Left renal cortex interstitium (tissue), 4 donors: ENCODE measurements at places on chromosomes 4 and X. TPM values are rescaled to one million over a fixed set of nuclear protein-coding genes. Genes with fewer than 3 reads are reported as not detected.

DNA sequence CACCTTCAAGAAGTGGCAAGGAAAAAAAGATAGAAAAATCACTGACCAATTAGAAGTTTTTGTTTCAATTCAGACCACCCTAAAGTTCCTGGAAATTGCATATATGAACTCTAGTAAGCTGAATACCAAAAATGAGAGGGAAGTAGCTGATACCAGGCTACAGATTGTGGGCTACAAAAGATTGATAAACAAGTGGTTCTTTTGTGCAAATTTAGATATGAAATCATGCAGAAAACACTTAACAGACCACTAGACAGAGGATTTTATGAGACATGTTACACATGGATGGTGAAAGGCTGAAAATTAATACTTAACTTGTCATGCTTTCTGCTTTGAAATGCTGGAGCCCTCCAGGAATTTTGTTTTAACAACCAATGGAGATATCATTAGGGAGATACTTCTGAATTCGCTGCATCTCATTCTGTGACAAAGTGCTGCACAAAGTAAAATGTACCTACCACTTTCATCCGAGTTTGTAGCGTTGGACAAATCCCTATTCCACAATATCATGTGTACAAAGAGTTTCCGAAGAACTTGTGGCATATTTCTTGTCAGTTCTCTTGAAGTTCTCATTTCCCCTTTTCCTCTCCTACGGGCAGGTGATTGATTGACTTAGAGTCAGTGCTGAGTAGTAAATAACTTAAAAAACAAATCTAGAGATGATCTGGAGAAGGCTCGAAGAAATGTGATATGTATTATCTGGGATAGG, 235.0 kb downstream of the PALLD start:
- DNase-seq, result no peak

DNA sequence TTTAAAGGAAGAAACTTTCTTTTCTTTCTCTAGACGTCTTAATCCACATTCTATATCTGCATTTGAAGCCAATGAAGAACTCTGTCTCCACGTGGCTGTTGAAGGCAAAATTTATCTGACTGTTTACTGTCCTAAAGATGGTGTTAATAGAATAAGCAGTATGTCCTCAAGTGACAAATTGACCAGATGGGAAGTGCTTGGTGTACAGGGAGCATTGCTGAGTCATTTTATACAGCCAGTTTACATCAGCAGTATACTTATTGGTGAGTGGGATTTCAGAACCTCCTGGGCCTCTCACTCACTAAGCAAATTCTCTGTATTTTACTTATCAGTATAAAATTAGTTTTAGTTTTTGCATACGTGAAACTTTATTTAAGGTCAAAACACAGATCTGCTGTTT, 33.7 kb downstream of the ADAD1 start:
- DNase-seq, result no peak

DNA sequence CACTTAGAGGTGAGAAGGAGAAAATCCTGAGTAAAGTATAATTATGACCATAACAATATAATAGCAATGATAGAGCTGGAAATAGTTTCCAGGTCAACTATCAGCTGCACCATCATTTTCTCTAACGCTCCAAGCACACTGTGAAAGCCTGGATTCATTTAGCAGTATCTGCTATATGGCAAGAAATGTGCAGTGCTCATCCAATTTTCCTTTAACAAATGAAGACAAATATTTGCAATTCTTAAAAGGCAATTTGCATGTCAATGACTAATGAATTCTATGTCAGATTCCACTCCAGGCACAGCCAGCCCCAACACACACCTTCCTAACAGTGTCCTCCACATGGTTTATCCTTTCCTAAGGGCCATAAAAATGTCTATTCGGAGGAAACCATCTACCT, 12.7 kb downstream of the PRSS12 start:
- DNase-seq, result no peak

- DNase-seq, result no peak
These were observed 170.3 kb upstream of the PUDP start for GRCh38 chrX:7318241-7318640.

- DNase-seq, result no peak
These were observed 12.6 kb downstream of the CA5B start for GRCh38 chrX:15750611-15751154.

- DNase-seq, result no peak
These were observed 19.6 kb downstream of the FUNDC2 start for GRCh38 chrX:155046129-155046810.

The IL2RG gene
- 1.6 TPM for polyA plus RNA-seq

The SSX2 gene
- polyA plus RNA-seq, result not detected

DNA sequence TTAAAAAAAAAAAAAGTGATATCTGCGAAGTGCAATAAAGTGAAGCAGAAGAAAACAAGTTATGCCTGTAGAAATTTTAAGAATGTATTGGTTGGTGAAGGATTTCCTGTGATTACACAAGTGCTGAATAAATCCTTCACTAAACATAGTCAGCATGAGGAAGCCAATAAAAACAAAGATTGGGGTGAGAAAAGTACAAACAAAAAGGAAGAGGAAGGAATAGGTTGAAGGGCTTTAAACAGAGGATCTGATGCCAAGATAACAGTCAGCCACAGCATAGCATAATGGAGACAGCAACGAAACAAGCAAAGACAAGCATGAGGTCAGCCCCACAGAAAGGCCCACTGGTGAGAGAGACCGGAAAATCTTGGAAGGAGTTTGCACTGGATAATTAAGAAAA, 372.2 kb downstream of the ADAM29 start:
- no peak for DNase-seq

The CPZ gene
- polyA plus RNA-seq, result 21.5 TPM

DNA sequence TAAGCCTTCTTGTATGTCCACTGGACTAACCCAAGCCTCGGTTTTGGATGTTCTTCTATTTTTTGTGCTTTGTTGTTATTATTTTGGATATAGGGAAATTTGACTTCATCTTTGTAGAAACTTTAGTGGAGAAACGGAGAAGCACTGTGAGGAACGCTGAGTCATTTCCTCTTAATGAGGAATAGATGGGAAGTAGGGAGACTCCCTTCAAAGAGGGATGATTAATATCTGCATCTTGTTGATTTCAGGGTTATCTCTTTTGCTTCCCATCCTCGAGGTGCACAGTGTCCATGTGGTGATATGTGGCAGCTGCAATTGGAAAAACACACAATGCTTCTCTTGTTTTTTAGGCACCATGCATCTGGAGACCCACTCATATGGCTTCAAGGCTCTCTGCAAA, 1147.9 kb downstream of the NLGN4X start:
- no peak for DNase-seq

- no peak for DNase-seq
These were observed 24.8 kb upstream of the MAP3K15 start for GRCh38 chrX:19540076-19540475.

The CACNA1F gene
- 0.11 TPM for polyA plus RNA-seq

The AMTN gene
- polyA plus RNA-seq, result not detected

- DNase-seq, result no peak
These were observed 345.9 kb upstream of the NOCT start for GRCh38 chr4:138669479-138670315.

The NELFA gene
- polyA plus RNA-seq, result 41.2 TPM

DNA sequence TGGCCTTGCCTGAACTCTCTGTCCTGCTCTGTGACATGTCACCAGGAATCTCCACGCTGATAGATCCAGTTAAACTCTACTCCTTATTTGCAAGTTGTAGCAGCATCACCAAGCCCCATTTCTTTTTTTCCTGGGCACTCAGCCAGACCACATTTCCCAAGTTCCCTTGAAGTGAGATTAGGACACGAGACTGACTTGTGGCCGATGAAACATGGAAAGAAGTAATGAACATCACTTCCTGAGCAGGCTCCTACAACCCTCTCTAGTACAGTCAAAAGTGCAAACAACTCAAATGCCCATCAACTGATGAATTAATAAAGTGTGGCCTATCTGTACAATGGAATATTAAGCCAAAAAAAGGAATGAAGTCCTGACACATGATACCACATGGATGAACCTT, 74.6 kb downstream of the MAP3K15 start:
- no peak for DNase-seq

The FAM114A1 gene
- polyA plus RNA-seq, result 32.3 TPM

GRCh38 chrX:32141841-32142240, 1069.5 kb downstream of the DMD start:
- DNase-seq, result no peak

DNA sequence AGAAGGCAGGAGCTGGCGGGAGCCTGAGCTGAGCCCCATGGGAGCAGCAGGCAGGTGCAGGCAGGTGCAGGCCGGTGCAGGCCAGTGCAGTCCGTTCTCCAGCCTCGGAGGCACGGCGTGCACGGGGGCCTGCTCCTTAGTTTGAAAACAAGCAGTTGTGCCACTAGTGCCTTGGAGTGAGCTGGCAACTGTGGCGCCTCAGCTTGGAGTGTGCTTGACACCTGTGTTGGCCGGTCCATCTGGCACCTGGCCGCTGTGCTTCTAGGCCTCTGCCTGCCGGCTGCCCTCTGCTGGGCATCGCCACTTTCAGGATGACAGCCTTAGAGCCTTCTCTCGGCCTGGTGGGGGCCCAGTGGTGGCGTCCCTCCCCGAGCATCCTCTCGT, 47.9 kb downstream of the RGS12 start:
- no peak for DNase-seq

DNA sequence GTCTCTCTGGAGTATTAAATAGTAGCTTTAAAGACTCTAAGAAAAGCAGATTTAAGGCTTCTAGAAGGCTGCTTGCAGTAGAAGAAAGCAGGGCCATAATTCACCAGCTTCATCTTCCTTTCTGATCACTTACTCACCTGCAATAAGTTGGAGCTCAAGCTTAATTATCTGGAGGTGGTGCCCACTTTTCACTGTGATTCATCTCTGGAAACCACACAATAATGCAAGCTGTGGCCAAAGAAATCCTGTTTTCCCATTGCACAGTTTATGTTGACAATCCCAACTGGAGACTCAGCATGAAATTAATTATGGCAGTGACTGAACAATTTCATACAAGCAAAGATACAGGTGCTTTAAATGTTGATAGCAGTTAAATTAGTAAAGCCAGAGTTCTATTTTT, 14.7 kb downstream of the CWH43 start:
- no peak for DNase-seq

DNA sequence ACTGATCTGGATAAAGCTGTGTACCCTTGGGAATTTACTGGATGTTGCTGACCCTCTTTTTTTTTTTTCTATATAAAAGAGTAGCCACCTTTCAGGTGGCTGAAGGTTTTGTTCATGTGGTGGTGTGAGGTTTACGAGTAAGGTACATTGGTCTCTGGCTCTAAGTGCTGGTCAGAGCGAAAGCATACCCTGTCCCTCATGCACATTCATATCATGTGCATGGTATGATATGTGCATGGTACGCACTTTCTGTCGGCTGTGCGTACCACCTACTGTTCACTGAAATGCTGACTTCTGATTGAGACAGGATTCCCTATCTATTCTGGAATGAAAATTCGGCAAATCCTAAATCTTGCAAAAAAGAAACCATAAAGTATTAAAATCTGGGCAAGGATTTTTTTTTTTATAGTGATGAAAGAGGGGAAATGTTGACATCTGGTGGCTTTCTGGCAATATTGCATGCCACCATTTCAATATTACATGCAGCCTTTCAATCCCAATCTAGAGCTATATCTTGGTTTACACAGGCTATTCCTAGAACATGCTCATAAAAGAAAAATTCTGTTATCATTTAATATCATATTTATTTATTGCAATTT, 32.8 kb downstream of the FAM149A start:
- no peak for DNase-seq

DNA sequence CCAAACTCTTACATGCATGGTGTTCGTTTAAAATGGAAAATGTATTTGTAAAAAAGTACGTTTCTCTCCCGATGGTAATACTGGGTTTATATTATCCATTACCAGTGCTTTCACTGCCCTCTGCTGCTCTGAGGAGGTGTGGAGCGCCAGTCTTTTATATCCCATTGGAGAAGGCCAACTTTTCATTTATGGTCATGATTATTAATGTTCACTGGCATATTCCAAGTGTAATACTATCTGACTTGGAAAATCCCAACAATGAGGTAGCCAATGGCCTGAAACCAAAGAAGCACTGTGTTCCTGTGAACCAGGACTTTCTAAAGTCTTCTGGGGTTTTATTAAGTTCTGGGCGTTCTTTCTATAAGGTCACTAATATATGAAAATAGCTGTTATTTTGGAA, 80.7 kb downstream of the SYNPO2 start:
- no peak for DNase-seq

DNA sequence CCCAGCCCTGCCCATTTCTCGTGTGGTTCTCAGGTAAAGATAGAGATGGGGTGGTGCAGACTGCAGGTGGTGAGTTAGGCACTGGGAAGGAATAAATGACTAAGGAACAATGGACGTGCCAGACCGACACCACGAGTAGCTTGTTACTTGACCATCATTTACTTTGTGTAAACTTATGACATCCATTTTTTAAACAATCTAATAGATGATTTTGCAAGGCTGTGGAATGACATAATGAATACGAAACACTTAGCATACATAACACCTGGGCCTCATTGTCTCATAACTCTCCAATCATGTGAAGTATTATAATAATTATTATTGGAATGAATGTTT, 137.3 kb upstream of the CPEB2 start:
- no peak for DNase-seq

- no peak for DNase-seq
These were observed 5.3 kb downstream of the MAGEB2 start for GRCh38 chrX:30220661-30221060.

DNA sequence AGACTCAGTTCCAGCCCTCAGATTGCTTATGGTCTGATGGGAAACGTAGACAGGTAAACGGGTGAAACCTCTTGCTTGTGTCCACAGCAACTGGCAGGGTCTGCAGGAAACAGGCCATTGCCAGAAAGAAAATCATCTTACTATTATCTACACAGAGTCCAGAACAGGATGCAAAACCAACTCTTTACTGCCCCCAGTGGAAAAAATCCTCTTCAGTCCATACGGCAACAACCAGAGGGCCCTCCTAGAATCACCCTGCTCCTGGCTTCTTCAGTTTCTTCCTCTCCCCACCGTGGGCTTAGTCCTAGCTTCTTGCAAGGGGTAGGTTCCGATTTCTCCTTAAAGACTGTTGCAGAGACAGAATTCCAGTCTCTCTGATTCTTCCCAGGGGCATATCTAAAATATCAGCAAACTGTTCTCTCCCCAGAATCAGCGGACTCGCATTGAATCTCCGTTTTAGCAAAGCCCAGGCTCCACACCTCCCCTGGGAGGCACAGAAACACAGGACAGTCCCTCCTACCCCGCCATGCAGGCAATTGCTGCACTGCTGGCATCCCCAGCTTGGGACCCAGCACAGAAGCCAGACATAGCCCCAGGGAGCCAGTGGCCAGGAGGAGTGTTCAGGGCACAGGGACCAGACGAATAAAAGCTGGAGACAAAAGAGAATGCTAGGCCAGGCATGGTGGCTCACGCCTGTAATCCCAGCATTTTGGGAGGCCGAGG, 41.0 kb upstream of the SH3RF1 start:
- DNase-seq, result peak; percentile 29

DNA sequence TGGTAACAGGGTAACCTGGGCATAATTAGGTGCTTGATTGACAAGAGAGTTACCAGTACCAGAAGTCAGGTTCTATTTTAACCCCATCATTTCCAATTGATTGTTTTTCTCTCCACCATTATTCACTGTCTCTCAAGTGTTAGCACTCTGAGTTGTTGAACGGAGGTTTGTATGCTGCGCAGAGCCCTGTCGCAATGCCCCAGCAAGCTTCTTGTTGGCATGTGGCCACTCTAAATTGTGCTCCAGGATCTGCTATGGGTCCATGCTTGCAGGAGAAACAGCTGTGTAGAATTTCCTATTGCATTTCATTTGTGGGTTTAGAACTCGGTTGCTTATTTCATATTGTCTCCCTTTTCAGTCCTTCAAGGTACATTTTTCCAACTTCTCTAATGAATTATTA, 98.2 kb downstream of the KLHL8 start:
- no peak for DNase-seq

- DNase-seq, result no peak
These were observed 47.3 kb downstream of the SEPSECS start for GRCh38 chr4:25112995-25113380.

- DNase-seq, result no peak
These were observed 128.3 kb upstream of the NAP1L5 start for GRCh38 chr4:88825931-88826330.
